ENCODE measurements at places on chromosomes 13 and 19. TPM values are rescaled to one million over a fixed set of nuclear protein-coding genes. Genes with fewer than 3 reads are reported as not detected.

GRCh38 chr19:19111136-19111835 lies 27.0 kb downstream of the TMEM161A start:
- no peaks in the 10 kb centered on the region for H3K27me3 ChIP-seq
- DNase-seq, result no peak
- no peak overlapping the region for H3K4me3 ChIP-seq
- no peak overlapping the region for H3K27ac ChIP-seq

DNA sequence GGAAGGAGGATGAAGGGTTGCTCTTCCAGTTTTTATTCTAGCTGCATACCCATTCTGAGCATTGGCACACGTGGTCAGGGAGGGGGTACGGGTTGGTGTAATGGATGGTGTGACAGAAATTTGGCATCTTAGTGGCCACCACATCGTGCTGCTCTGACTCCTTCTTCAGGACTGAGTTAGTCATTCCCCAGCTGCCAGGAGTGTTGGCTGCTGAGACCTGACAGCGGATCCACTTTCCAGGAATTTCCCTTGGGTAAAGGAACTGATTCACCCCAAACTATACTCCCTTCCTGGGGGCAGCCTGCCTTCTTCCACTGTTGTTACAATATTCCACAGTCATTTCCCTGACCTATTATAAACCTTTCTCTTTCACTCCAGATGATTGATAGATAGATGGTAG lies 595.5 kb upstream of the KLHL1 start:
- no peaks in the 10 kb centered on the region for H3K27me3 ChIP-seq
- H3K36me3 ChIP-seq, result no peaks in the 10 kb centered on the region
- H3K4me3 ChIP-seq, result no peak overlapping the region
- no peak overlapping the region for H3K27ac ChIP-seq
- H3K4me1 ChIP-seq, result no peaks in the 10 kb centered on the region

DNA sequence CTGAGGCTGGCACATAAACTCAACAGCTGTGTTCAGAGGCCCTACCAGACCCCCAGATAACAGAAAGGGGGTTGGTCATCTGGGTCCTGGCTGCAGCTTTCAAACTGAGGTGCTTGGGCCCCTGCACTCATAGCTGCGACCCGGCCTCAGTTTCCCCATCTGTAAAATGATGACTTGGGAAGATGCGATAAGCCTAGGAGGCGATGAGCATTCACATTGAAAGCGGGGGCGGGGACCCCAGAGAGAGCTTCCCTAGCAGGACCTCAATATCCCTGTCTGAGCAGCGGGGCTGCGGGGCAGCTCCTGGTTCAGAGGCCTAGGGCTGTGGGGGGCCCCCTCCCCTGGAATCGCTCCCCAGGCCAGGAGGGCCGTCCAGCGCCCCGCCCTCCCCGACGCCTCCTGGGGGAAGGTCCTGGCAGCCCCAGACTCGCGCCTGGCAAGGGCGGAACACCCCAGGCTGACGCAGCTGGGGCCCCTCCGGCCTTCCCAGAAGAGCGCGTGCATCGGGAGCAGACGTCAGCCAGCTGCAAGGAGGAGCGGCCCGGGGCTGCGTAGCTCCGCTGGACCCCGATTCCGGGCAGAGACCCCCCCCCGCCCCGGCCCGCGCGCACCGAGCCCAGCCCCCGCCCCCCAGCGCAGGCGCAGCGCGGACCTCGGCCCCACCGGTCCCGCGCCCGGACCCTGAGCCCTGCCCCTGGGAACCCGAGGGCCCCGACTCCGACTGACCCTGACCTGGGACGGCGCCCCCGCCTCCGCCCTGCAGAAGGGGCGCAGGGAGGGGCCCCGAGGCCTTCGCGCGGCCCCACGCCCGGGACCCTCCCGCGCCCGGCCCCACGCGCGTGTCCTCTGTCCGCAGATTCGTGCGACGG lies 3.5 kb downstream of the FSTL3 start:
- peak overlapping the region; percentile 93 for H3K27ac ChIP-seq
- H3K36me3 ChIP-seq, result no peaks in the 10 kb centered on the region
- DNase-seq, result peak; percentile 83

DNA sequence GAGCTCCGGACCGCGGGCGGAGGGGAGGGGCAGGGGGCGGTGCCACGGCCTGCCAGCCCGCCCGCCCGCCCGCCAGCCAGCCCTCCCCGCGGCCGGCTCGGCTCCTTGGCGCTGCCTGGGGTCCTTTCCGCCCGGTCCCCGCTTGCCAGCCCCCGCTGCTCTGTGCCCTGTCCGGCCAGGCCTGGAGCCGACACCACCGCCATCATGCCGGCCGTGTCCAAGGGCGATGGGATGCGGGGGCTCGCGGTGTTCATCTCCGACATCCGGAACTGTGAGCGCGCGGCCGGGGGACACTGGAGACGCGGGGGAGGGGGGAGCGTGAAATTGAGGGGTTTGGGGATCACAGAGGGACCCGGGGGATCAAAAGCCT lies at the start of gene AP2A1:
TSS of gene AP2A1 (plus strand) at position 72 of the 370 bp plus-strand sequence. CDS start at position 205, 133 bp downstream.
- DNase-seq, result no peak
- no peaks in the 10 kb centered on the region for H3K36me3 ChIP-seq
- H3K27ac ChIP-seq, result peak within 1 kb of the TSS; percentile 88
- H3K4me1 ChIP-seq, result peaks cover 16% of the 10 kb centered on the region
- no peaks in the 10 kb centered on the region for H3K27me3 ChIP-seq
- peak within 1 kb of the TSS; percentile 77 for H3K4me3 ChIP-seq

DNA sequence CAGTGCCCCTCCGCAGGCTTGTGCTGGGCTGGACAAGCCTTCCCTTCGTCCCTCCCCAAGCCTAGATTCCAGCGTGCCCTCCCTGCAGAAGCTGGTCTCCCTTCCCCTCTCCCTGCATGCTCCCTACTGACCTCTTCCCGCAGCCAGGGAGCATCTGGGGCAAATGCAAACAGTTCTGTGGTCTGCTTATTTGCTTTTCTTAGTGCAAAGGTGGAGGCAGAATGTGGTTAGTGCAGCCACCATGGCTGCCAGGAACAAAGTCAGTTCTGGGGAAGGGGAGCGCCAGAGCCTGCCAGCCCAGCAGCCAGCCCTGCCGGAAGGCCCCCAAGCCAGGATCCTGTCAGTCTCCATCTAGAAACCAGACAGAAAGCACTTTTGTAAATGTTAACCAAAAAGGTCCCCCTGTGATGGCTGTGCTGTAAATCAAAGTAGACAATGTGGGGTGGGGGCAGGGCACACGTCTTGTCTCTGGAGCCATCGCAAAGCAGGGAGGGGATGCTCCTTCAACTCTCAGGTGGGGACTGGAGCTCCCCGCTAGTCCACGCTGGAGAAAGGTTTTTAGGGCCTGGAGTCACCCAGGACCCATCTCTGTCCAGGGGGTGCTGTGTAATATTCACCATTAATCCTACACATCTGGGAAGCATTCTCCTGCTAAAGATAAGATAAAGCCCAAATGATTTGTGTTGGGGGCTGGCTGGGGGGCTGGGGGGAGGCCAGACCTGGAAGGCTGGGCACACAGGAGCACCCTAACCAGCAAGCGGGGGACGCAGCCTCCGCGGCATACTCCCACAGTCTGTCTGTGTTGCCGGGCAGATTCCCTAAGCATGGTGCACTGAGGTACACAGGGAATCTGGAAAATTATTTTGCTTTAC lies 30.9 kb downstream of the SERP2 start:
- H3K4me1 ChIP-seq, result no peaks in the 10 kb centered on the region
- no peak for DNase-seq
- H3K4me3 ChIP-seq, result no peak overlapping the region
- H3K36me3 ChIP-seq, result no peaks in the 10 kb centered on the region

GRCh38 chr13:111384441-111385182 lies 64.2 kb downstream of the TEX29 start:
- no peak overlapping the region for H3K27ac ChIP-seq
- H3K27me3 ChIP-seq, result no peaks in the 10 kb centered on the region
- no peaks in the 10 kb centered on the region for H3K4me1 ChIP-seq
- no peak overlapping the region for H3K4me3 ChIP-seq
- H3K36me3 ChIP-seq, result no peaks in the 10 kb centered on the region

- H3K27me3 ChIP-seq, result no peaks in the 10 kb centered on the region
- no peaks in the 10 kb centered on the region for H3K4me1 ChIP-seq
- no peaks in the 10 kb centered on the region for H3K36me3 ChIP-seq
- H3K4me3 ChIP-seq, result no peak overlapping the region
These were observed 9.0 kb downstream of the BLOC1S3 start for GRCh38 chr19:45187421-45188100.

DNA sequence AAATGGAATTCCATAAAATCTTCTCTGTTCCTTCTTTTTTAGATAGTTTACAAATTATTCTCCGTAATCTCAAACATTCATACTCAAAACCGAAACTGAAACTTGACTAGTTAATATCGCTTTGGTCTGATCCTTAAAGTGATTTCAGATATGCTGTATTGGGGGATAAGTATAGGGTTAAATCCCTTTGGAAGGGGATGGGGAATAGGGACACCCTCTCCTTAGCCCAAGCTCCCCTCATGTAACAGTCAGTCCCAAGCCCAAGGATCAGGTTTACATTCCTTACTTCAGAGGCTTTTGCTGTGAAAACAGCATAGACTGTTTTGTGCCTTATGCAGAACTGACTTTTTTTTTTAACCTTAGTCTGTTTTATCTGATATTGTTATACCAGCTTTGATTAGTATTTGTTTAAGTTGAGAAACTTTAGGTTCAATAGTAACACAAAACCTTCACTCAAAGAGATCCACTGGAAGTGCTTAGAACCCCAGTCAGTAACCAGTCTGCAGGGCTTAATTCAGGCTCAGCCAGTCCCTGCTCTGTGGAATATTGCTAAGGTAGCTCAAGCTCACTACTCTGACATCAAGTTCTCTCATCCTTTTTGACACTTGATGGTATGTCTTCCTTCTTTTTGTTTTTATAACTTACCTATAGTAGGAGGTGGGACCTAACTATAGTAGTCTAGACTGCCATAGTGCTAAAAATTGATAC lies 10.5 kb downstream of the CDADC1 start:
- H3K27me3 ChIP-seq, result no peaks in the 10 kb centered on the region
- no peaks in the 10 kb centered on the region for H3K4me1 ChIP-seq

- H3K4me1 ChIP-seq, result no peaks in the 10 kb centered on the region
- no peaks in the 10 kb centered on the region for H3K27me3 ChIP-seq
- no peaks in the 10 kb centered on the region for H3K36me3 ChIP-seq
- no peak for DNase-seq
- no peak overlapping the region for H3K4me3 ChIP-seq
- H3K27ac ChIP-seq, result no peak overlapping the region
These were observed 8.1 kb upstream of the ADGRE2 start for GRCh38 chr19:14786421-14786851.

DNA sequence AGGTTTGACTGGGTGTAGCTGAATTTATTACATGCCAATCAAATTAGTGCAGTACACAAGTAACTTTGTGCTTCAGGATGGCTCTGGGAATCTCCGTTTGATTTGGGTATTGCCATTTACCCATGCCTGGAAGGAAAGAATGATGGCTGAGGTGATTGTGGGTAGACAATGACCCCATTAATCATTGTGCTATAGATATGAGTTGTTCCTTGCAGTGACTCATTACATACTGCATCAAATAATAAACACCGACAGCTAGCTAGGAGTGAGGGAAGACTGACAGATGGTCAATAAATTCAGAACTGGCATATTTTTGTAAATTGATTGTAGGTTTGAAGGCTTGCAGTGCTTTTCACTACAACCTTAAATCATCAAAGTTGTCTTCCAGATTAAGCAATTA lies 1069.5 kb downstream of the DIAPH3 start:
- H3K27me3 ChIP-seq, result no peaks in the 10 kb centered on the region
- no peak for DNase-seq
- no peak overlapping the region for H3K27ac ChIP-seq
- H3K36me3 ChIP-seq, result no peaks in the 10 kb centered on the region

DNA sequence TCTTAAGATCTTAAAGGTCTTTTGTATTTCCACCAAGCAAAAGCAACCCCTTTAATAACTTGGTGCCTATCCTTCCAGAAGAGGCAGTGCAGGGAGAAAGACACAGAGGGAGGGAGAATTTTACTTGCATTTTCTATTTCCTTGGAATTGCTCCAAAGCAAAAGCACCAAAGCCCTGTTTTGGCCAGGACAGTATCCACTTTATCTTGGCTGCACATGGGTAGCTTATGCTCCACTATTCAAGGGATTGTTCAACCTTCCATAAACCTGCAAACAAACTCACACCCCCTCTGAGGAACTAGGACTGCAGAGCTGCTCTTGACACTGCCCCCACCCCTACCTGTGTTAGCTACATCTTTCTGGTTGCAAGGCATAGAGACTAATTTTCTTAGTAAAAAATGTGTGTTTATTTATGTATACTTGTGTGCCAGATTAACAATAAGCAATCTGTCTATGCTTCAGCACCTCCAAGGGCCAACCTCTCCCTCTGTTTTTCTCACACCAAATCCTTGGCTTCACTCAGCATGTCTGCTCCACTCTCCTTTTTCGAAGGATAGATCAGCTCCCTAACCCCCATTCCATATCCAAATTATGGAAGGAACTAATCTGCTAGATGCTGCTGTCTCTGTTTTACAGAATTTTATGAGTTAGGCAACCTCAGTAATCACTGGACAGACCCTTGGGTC lies 68.1 kb upstream of the KLF12 start:
- H3K36me3 ChIP-seq, result no peaks in the 10 kb centered on the region
- no peak overlapping the region for H3K27ac ChIP-seq
- H3K27me3 ChIP-seq, result no peaks in the 10 kb centered on the region
- H3K4me3 ChIP-seq, result no peak overlapping the region
- no peaks in the 10 kb centered on the region for H3K4me1 ChIP-seq
- no peak for DNase-seq

DNA sequence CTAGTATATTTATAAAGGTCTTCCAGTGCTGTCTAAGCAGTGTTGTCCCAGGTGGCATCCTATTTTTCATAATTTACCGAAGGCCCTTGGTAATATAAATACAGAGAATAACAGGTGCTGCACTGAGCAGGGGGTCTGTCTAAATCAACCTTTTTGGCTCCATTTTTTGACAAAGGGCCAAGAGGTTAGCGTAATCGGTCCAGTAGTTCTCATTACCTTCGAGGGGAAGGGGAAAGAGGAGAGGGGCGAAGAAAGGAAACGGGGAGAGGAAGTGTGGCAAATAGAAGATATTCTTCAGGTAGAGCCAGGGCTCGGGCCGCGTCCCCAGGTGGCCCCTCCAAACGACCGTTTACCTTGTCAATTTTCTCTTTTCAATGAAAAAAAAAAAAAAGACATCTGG lies 749 bp upstream of the PAN3 start:
- H3K4me3 ChIP-seq, result peak overlapping the region; percentile 99
- DNase-seq, result no peak
- peak overlapping the region; percentile 96 for H3K27ac ChIP-seq
- H3K36me3 ChIP-seq, result no peaks in the 10 kb centered on the region
- peaks cover 17% of the 10 kb centered on the region for H3K4me1 ChIP-seq

- DNase-seq, result no peak
- peaks cover 9% of the 10 kb centered on the region for H3K4me1 ChIP-seq
- no peak overlapping the region for H3K4me3 ChIP-seq
- no peaks in the 10 kb centered on the region for H3K27me3 ChIP-seq
- no peak overlapping the region for H3K27ac ChIP-seq
These were observed 27.4 kb downstream of the IRS2 start for GRCh38 chr13:109758937-109759480.

- H3K27me3 ChIP-seq, result no peaks in the 10 kb centered on the region
- H3K27ac ChIP-seq, result no peak overlapping the region
- no peak for DNase-seq
- no peak overlapping the region for H3K4me3 ChIP-seq
These were observed 56.6 kb downstream of the FREM2 start for GRCh38 chr13:38743466-38743865.

Gene DAND5
- not detected for total RNA-seq

Gene SLC5A5
- total RNA-seq, result not detected

Gene PEG3
- total RNA-seq, result 5.7 TPM

Gene CYP2S1
- 11.1 TPM for total RNA-seq

Gene KRTDAP
- total RNA-seq, result not detected

Gene MYO16
- 0.46 TPM for total RNA-seq

Gene FFAR1
- not detected for total RNA-seq

Gene ZNF763
- total RNA-seq, result 5.2 TPM

Gene MTUS2
- total RNA-seq, result 0.41 TPM
